Ovary (tissue), 10 donors: ENCODE measurements at places on chromosomes 12 and 14. TPM values are rescaled to one million over a fixed set of nuclear protein-coding genes. Genes with fewer than 3 reads are reported as not detected.

IL22 gene
- not detected for total RNA-seq

DNA sequence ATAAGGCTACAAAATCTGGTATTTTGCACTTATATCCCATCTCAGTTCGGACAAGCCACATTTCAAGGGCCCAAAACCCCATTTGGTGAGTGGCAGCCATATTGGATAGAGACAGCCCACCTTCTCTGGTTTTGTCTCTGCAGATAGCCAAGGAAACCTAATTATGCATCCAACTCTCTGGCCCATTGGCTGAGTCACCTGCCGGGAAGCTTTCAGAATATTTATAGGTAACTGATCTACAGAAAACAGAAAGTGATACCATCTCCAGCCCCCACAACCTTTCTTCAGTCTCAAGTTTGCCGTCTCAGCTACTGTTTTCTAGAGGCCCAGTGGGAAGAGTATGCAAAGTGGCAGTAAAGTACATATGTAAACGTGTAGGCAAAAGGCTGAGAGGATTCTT, 33.7 kb upstream of the PPP1CC start:
- H3K4me1 ChIP-seq, result no peaks in the 10 kb centered on the region
- no peak overlapping the region for H3K27ac ChIP-seq
- H3K36me3 ChIP-seq, result no peaks in the 10 kb centered on the region
- no peaks in the 10 kb centered on the region for H3K27me3 ChIP-seq

GRCh38 chr14:91149462-91149861, 35.6 kb downstream of the DGLUCY start:
- peak; percentile 42 for DNase-seq
- peak overlapping the region; percentile 26 for H3K27ac ChIP-seq
- no peaks in the 10 kb centered on the region for H3K27me3 ChIP-seq
- H3K4me1 ChIP-seq, result peaks cover 8% of the 10 kb centered on the region
- no peaks in the 10 kb centered on the region for H3K36me3 ChIP-seq

DNA sequence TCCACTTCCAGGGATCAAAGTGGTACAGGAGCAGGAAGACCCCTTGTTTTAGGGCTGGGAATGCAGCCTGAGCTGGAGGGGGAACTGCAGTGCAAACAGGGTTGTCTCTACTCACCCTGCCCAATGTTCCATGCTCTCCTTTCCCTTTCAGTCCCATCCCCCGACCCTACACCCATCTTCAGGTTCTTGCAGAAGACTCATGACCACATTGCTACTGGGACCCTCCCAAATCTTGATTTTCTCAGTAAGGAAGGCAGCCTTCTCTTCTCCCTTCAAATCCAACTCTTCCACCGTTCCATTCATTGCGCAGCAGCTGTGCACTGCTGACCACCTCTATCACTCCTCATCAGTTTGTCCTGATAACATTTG, 1.9 kb downstream of the SERPINA11 start:
- H3K4me1 ChIP-seq, result no peaks in the 10 kb centered on the region
- H3K36me3 ChIP-seq, result no peaks in the 10 kb centered on the region
- H3K27ac ChIP-seq, result no peak overlapping the region

DNA sequence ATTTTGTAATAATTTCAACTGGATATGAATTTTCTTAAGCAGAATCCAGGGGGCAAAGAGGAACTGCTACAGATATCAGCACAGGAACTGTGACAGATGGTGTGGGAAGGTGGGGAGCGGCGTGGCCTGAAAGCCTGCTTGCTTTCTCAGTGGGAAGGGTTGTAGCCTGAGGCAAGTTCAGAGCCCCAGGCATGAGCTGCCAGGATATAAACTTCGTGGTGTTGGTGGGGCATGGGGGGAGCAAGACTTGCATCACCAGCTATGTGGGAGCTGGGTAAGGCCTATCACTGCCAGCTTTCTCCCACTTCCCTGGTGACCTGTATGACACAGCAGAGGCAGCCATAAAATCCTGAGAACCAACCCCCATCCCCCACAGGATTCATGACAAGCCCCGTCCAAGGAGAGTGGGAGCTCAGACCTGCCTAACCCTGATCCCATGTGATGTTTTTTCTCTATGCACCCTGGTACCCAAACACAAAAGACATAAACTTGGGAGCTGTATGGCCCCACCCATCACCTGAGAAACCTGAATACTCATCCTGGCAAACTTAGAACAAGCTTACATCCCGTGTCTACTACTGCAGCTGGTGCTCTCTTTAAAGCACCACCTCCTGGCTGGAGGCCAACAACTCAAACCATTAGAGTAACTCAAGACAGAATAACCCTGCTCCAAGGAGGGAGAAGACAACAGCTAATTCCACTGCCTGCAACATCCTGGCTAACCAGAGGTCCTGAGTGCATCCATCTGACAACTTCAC, 16.5 kb downstream of the CLEC1A start:
- no peak overlapping the region for H3K27ac ChIP-seq
- no peak overlapping the region for H3K4me3 ChIP-seq
- no peaks in the 10 kb centered on the region for H3K36me3 ChIP-seq
- H3K4me1 ChIP-seq, result no peaks in the 10 kb centered on the region
- H3K27me3 ChIP-seq, result no peaks in the 10 kb centered on the region

LALBA gene
- not detected for total RNA-seq

WNT1 gene
- not detected for total RNA-seq

RAB3IP gene
- 31.7 TPM for total RNA-seq

DNA sequence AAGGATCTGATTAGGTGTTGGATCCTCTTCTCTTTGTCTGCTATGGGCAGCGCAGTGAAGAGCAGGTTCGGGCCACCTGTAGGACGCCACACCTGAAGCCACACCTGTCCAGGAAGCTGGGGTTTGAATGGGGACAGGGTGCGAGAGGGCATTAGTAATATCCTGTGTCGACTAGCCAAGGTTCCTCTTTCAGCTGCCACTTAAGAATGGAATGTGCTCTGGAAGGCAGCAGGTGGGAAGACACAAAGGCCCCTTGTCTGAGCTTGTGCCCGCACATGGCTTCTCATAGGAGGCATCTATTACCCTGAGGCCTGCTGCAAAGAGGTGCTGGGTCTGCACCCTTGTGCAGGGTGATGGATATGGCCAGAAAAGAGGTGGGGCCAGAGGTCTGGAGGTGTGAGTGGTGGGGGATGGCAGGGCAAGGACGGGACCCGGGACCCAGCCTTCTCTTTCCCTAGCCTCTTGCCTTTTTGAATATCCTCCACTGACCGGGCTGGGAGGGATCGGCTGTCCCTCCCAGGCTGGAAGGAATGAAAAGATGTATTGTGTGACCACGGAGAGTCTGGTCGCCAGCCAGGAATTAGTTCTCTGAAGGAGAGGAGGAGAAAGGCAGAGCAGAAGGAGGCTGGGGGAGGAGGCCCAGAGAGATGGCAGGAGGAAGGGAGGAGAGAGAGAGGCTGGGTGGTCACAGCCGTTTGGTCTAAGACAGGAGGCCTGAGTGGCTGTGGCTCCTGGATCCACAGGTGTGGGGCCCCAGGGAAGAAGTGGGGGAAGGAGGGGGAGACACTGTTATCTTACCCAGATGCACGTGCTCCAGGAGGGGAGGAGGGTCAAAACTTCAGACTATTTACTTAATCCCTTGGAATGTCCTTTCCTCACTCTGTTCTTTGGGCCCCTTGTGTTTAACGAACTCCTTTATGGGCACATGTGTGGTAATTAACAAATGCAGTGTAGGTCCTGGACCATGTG, 101.5 kb downstream of the SMOC1 start:
- no peak overlapping the region for H3K4me3 ChIP-seq
- H3K36me3 ChIP-seq, result no peaks in the 10 kb centered on the region
- no peaks in the 10 kb centered on the region for H3K27me3 ChIP-seq
- no peaks in the 10 kb centered on the region for H3K4me1 ChIP-seq
- no peak for DNase-seq
- H3K27ac ChIP-seq, result no peak overlapping the region

TGM1 gene
- 152 TPM for total RNA-seq
